ENCODE measurements at places on chromosomes 12 and 14.

DNA sequence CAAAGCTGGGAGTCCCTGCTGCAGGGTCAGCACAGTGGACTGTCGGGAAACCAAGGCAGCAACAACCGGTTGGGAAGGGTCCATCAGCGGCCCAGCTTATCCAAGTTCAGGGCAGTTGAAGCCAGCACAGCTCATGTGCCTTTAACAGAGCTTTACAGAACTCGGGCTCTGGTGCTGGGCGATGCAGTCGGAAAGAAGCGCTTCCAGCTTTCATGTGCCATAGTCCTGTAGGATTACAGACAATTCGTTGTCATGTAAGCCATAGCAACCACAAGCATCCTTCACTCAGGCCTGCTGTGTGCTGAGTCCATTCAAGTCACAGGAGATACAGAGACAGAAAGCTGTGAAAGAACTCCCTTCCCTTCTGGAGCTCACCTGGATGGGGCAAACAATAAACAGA, 3.5 kb upstream of the FAM181A start:
- peak; percentile 62 for DNase-seq

DNA sequence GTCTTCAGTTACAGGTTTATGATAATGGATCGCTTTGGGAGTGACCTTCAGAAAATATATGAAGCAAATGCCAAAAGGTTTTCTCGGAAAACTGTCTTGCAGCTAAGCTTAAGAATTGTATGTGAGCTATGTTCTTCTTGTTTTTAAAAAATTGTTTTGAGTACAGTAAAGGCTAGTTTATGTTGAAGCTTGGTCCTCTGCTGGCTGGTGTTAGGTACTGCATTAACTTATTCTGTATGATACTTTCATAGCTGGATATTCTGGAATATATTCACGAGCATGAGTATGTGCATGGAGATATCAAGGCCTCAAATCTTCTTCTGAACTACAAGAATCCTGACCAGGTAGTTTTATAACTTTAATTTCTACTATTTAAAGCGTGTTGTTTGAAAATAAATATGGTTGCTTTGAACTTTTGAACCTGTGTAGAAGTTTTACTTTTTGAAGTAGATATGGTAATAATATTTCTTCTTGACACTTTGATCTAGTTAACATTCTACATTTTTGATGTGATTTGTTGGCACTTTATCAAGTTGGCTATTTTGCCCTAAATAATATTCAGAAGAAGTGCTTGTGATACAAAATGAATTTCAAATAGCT, 55.7 kb downstream of the VRK1 start:
- peak; percentile 2 for DNase-seq

DNA sequence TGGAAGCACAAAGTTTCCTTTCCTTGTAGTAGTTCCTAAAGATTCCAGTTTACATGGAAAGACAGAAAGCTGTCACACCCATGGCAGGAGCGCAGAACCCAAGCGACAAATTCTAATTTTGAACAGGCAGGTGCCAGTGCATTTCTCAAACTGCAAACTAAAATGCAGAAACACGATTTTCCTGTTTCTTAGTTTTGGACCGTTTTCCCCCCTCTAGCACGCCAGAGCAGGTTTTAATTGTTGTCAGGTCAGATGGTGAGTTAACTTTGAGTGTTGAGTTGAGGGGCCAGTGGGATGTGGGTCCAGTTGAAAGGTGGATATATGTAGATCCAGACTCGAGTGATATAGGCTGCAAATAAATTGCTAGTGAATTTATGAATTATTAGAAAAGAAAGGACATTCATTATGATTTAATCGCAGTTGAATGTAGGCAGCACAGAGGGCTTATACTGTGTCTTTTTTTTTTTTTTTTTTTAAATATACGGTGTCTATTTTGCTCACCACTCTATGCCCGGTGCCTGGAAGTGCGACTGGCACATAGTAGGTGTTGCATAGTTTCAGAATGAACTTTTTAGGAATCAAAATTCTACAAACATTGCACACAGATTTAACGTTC, 909 bp upstream of the ETFBKMT start:
- DNase-seq: no peak

- no peak for DNase-seq
Observed at GRCh38 chr12:88141425-88141773, 489 bp downstream of the CEP290 start.

DNA sequence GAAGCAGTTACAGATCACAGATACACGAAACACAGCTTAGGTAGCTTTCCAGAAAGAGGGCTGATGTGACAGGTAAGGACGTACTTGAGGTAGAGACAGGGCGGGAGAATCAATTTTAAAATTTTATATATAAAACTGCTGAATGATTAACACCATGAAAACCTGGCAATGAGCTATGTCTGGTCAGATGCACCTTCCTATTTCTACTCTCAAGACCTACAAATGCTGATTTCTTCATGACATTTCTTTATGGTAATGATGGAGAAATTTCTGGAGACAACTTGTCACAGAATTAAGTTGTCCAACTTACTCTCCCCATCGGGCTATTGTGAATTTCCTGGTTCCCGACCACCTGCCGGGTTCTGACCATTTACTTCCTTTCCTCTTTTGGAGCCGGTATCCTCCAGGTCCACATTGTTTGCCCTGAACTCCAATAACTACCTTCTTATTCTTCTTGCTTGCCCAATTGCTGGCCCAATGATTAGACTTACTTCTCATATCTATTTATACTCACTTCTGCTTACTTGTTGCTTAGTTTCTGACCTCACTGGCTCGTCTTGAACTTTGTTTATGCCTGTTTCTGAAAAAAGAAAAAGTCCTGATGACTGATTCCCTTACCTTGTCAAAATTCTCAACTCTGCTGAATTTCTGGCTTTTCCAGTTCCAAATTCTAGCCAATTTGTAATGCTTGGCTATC, 12.8 kb upstream of the ATP2B1 start:
- DNase-seq: no peak

DNA sequence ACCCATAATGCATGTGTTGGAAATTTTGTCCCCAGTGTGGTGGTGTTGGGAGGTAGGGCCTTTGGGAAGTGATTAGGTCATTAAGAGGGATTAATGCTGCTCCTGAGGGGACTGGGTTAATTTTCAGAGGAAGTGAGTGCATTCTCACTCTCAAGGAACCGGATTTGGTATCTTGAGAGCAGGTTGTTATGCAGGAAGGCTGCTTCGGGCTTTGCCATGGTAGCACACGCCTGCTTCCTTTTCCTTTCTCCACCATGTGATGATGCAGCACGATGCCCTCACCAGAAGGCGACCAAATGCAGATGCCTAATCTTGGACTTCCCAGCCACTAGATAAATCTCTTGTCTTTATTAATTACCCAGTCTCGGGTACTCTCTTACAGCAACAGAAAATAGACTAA, 257.1 kb downstream of the SSPN start:
- DNase-seq: no peak

- DNase-seq: no peak
Observed at GRCh38 chr12:131591714-131592709, 118.9 kb upstream of the SFSWAP start.

DNA sequence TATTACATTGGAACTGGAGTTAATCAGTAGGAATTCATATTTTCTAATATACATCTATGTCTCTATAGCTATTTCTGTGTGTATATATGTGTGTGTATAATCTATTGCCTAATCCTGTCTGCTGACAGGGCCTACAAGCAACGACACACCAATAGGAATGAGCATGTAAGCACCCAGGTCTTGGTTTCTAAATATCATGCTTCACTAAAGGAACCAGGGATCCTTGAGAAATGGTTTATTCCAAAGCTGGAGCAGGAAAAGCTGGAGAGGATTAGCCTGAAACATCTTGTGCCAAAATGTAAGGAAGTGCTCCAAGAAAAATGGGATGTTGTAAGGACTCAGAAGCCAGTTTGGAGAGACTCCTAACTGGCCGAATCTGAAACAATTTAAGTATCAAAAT, 29.3 kb upstream of the LGALS3 start:
- DNase-seq: no peak

- DNase-seq: no peak
Observed at GRCh38 chr12:116539361-116539771, 19.8 kb upstream of the MAP1LC3B2 start.
